MCF 10A (cell line): ENCODE measurements at places on chromosomes 4 and X. TPM values are rescaled to one million over a fixed set of nuclear protein-coding genes. Genes with fewer than 3 reads are reported as not detected.

- no peak for DNase-seq
These were observed 6.4 kb upstream of the RBMX2 start for GRCh38 chrX:130395341-130395740.

DNA sequence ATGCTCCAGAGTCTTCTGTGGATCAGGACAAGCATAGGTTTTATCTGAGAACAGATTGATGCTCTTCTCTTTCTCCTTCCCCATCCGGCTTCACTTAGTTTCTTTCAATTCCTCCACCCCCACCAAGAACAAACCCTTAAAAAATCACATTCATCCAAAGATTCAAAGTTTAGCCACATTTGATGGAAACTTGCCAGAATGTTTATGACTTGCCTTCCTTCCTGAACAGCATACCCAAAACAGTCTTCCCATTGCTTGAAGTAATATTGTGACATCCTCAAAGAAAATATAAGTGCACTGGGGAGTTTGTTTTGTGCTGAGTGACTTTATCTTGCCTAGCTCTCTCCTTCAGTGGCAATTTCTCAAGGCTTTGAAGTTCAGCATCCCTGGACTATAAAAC is 83.0 kb downstream of the MAGEB17 start:
- peak; percentile 9 for DNase-seq

The GAR1 gene
- total RNA-seq, result 21.2 and 28.7 TPM in 2 replicates

DNA sequence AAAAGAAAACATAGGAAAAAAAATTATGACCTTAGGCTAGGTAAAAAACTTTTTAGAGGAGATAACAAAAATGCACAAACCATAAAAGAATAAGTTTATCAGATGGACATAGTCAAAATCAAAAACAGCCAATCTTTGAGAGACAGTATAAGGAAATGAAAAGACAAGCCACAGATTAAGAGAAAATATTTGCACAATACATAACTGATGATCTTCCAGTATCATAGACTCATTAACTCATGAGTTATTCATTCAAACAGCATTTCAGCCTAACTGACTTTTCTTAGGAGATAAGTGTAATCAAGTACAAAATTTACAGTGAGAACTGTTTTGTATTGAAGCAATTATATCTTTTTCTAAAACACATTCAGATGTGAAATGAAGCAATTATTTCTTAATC is 183.8 kb downstream of the FBXO8 start:
- DNase-seq, result no peak

GRCh38 chr4:162406637-162407365 is 243.0 kb upstream of the FSTL5 start:
- DNase-seq, result no peak

DNA sequence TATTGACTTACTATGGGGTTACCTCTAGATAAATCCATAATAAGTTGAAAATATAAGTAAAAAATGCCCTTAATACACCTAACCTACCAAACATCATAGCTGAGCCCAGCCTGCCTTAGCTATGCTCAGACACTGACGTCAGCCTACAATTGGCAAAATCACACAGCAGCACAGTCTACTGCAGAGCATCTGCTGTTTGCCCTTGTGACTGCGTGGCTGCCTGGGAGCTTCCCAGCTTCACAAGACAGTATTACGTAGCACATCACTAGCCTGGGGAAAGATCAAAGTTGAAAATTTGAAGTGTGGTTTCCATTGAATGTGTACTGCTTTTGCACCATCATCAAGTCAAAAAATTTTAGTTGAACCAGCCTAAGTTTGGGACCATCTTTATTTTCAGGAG is 8.8 kb downstream of the HTT-AS start:
- no peak for DNase-seq

GRCh38 chrX:78330540-78330939 is 3.1 kb upstream of the CYSLTR1 start:
- no peak for DNase-seq

The ETDA gene
- total RNA-seq, result not detected in 2 replicates

DNA sequence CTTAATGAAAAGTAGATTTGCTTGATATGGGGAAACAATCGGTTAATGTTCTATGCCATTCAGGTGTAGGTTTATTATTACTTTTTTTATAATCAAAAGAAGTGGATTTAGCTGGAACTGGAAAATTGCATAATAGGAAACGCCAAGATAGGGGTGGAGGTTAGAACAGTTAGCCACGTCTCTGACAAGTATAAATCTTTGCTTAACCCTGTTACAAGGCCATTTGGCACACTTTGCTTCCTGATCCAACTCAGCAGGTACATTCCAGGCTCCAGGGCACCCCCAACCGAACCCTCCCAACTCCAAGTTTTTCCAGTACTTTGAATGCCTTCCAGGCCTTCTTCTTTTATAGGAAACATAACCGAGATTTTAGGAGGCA is 50.6 kb upstream of the ACSL4 start:
- DNase-seq, result peak; percentile 84

The CXCL11 gene
- total RNA-seq, result not detected in 2 replicates

The RAB40AL gene
- total RNA-seq, result 0.70 and 1.8 TPM in 2 replicates

DNA sequence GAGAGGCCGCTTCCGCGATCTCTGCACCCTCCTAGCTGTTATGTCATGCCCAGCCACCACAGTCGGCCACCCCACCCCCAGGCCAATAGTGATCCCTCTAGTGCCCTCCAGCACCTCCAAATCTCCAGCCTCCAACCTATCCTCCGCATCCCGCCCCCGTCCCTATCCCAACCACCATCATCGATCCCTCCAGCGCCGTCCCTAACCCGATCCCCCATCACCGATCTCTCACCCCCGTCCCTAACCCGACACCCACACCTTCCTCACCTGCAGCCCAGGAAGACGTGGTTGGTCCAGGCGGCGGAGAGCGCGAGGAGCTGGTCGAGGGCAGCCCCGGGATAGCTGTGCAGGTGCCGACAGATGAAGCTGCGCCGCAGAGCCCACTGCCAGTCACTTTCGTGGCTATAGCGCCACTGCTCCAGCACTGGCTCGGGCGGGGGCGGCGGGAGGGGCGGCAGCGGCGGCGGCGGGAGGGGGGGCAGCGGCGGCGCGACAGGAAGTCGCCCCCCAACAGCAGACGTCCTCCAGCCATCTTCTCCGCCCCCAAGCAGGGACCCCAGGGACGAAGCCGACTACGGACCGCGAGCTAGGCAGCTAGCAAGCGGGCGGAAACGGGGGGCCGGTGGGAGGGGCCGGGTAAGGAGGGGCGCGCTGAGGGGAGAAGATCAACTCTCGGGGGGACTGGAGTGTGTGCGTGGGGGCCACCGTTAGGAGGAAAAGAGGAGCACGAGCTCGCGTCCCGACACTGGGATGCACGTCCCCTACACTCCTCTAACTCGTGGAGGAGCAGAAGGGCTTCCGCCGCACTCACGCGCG is 552 bp downstream of the NKRF start:
- peak; percentile 14 for DNase-seq

DNA sequence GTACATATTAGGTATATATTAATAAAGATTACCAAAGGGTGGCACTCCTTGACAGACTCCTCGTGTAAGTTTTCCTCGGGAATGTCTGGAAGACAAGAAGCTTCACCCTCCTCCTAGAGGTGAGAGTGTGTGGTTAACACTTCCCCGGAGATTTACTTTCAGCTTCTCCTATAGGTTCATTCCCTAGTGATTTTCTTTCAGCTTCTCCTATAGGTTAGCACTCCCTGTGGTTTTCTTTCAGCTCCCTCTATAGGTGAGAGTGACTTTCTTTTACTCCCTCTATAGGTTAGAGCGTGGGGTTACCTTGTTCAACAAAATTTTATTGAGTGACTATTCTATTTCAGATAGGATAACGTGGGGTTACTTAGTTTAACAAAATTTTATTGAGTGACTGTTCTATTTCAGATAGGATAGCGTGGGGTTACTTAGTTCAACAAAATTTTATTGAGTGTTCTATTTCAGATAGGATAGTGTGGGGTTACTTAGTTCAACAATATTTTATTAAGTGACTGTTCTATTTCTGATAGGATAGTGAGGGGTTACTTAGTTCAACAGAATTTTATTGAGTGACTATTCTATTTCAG is 106.0 kb upstream of the PLAC1 start:
- peak; percentile 65 for DNase-seq

- peak; percentile 74 for DNase-seq
These were observed 37.4 kb downstream of the LHFPL1 start for GRCh38 chrX:112642349-112642748.

DNA sequence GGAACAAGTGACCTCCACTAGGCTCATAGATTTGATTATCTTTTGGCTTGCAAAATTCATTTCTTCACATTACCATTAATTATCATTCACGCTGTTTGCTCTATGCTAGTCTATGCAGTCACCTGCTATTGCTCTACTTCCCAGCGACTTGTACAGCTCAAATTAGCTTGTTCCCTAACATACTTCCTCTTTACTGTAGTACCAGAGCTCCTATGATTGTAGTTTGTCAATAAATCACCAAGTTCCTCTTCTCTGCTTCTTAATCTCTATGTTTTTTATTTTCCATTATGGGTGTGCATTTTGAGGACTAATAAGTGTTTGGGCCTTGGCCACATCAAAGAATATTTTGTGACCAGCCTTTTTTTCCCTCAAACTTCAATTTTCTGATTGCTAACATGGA is 6.2 kb upstream of the GSPT2 start:
- no peak for DNase-seq

- DNase-seq, result peak; percentile 30
These were observed 194.7 kb downstream of the CPEB2 start for GRCh38 chr4:15197005-15197404.

DNA sequence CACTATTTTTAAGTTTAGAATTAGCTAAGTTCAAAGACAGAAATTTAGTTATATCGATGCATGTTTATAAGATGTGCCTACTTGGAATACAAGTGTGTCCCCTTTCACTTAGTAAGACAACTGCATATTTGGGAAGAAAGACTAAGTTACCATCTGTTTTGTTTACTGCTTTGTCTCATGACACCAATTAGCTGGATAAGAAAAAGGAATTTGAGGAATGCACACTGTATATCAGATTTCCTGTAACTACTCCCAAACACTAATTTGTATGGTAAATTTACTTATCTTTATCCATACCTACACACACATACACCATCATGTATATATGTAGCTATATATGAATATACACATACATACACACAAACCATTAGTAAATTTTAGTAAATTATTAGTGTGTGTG is 1442.8 kb upstream of the IGFBP7 start:
- DNase-seq, result no peak

DNA sequence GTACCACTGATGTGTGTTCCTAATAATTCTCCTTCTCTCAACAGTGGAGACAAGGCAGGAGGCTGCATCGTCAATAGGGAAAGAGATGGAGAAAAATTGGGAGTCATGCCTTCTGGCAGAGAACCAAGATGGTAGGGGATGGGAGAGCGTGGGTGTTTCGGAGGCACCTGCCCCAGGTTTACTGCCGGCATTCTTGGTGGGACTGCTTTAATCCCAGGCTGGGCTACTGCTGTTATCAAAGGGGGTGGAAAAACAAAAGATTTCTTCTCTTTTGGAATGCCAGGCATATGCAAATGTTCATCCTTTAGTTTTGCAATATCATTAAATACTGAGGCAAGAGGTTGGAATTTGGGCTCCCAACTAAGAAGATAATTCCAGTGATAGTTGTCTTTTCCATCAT is 257.0 kb downstream of the DCHS2 start:
- DNase-seq, result no peak

DNA sequence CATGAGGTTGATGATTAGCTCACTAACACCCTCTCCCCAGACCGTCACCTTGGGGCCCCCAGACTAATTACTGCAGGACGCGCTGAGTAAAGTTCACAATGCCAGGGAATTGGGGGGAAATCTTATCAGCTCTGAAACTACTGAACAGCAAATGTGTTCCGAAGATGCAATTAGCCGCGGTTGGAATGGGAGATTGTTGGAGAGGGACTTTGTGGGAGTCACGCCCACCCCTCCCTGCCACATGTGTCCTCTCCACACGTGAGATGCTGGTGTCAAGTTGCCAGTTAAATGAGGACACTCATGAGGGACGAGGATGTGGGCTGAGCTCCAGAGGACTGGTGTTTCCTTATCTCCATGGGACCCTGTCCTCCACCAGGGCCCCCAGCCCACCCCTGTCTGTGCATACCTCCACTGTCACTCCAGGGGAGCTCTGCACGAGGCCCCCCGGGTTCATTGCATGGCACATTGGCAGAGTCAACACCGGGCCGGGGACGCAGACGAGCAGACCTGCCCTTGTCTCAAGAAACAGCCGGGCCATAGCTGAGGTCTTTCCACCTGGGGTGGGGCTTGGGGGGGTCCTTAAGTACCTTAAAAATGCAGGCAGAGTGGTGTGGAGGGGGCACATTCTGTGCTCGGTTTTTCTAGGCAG is 175.4 kb upstream of the PSAPL1 start:
- no peak for DNase-seq

DNA sequence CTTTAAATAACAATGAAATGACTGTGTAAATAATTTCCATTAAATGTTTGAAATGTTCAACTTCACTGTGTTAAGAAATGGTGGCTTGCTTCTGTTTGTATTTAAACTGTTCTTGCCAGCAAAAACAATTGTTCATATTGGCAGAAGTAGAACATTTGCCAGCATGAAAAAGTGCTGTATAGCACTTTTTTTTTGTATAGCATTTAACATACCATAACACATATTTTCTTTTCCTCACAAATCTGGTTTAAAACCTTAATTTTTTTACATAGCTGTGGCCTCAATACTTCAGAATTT is 94.1 kb downstream of the COX18 start:
- peak; percentile 25 for DNase-seq
